Activated CD8-positive, alpha-beta memory T cell treated with anti-CD3 and anti-CD28 coated beads for 4 hours (primary cell): ENCODE measurements at places on chromosomes 12 and 14.

- no peak for DNase-seq
Observed at GRCh38 chr14:76908834-76909233, 82.6 kb downstream of the LRRC74A start.

- DNase-seq, result no peak
Observed at GRCh38 chr12:32482226-32482625, 82.9 kb downstream of the FGD4 start.

GRCh38 chr14:83294941-83295340 is 1761.3 kb upstream of the SEL1L start:
- DNase-seq, result no peak

GRCh38 chr14:104883681-104884361 is 18.8 kb downstream of the CEP170B start:
- DNase-seq, result no peak

DNA sequence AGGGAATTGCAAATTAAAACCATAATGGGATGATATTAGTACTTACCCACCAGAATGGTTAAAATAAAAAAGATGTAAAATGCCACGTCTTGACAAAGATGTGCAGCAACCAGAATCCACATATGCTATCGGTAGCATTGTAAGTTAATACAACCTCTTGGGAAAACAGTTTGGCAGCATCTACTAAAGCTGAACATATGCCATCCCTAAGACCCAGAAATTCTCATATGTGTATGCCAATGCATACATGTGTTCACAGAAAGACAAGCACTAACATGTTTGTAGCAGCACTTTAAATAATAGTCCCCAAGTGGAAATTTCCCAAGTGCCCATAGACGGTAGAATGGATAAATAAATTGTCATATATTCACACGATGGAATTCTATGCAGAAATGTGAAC is 28.3 kb upstream of the SLC5A8 start:
- no peak for DNase-seq

DNA sequence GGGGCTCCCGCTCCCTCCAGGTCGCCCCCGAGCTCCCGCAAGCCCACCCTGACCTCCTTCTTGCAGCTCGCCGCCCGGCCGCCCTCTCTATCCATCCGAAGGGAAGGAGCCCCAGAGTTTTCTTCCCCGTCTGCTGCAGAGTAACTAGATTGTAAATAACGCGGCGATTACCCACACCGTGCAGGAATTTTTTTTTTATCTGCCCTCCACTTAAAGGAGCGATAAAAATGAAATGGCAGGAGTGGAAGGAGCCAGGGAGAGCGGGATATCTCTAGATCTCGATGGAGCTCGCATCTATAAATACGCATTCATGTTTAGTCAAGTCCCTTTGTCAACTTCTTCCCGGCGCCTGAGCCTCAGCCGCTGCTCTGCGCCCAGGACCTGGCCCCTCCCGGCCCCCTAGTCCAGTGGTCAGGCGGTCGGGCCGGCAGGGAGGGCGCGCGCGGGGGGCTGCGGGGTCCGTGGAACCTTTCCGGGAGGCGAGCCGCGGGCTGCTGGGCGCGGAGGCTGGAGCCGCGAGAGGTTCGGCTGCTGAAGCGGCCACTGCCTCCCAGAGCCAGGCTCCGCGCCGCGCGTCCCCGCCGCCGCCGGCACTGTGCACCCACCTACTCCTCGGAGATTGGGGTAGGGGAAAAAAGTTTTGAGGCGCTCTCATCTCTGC is 386.0 kb downstream of the BCAT1 start:
- DNase-seq, result no peak

GRCh38 chr14:22255017-22255950 is 333.7 kb downstream of the DAD1 start:
- DNase-seq, result no peak

- DNase-seq, result no peak
Observed at GRCh38 chr14:28653521-28653920, 113.1 kb upstream of the FOXG1 start.
